ENCODE measurements at places on chromosomes 5 and 9.

DNA sequence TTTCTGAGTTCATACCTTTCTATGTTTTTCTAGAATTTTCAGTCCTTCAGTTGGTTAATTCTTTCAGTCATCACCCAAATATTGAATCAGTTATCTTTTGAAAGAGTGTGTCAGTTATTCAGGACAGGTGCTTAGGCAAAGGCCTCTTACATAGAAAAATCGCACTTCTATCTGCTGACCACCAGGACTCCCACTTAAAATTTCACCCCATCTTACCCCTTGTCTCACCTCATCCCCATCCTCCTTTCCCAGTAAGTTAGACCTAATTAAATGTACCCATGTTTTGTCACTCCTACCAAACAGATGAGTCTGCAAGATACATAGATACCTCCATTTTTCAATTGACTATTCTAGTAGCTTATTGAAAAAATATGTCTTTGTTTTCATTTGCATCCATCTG lies 159.9 kb upstream of the PIK3R1 start:
- no peak for DNase-seq

DNA sequence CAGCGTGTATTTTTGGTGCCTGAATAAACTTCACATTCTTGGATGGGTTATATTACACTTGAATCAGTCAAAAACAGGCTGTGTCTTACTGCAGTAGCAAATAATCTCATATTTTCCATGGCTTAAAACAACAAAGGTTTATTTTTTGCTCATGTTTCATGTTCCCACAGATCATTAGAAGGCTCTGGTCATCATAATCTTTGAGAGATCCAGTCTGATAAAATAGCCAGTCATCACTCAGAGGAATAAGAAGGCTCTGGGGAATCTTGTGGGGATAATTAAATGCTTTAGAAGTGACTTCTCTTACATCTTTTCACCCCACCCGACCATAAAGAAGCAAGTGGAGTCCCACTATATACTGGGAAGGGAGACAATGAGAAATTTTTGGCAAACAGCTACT lies 417.7 kb downstream of the PSAT1 start:
- no peak for DNase-seq

- DNase-seq, result no peak
Observed at GRCh38 chr5:163362840-163363371, 74.5 kb upstream of the CCNG1 start.

GRCh38 chr5:35223787-35224395 lies 6.4 kb downstream of the PRLR start:
- DNase-seq, result no peak

DNA sequence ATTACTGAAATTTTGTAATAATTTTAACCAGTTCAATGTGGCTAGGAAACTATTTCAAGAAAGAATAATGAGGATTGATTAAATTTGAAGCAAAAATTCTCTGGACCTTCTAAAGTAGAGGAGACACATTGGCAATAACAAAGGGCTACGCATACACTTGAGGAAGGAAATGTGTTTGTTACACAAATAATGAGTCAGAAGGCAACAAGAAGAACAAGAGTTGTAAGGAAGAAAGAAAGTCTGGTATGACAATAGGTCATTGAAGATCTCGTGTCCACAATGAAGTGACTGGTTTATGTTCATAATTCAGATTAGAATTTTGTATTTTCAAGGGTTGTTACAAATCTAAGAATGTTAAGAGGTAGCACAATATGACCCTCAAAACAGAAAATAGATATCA lies 25.8 kb downstream of the ST8SIA4 start:
- DNase-seq, result no peak

- no peak for DNase-seq
Observed at GRCh38 chr9:128109050-128109709, 18.3 kb downstream of the PTGES2 start.

- no peak for DNase-seq
Observed at GRCh38 chr5:32147236-32147635, 26.9 kb downstream of the GOLPH3 start.

DNA sequence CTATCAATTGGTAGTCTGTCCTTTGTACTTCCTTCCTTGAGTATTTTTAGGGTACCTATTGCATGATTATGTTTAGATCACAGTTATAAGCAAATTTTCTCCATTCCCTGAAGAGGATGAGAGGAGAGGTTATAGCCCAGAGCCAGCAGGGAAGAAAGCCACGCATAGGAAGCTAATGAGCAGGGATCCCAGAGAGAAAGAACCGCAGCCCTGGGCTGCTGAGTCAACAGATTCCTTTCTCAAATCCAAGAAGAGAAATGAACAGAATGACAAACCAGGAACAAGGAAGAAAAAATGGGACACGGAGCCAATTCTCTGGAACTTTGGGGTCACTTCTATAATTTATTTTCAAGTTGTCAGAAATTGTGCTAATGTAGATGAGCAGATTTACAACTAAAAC lies 284.5 kb downstream of the RFX3 start:
- no peak for DNase-seq

DNA sequence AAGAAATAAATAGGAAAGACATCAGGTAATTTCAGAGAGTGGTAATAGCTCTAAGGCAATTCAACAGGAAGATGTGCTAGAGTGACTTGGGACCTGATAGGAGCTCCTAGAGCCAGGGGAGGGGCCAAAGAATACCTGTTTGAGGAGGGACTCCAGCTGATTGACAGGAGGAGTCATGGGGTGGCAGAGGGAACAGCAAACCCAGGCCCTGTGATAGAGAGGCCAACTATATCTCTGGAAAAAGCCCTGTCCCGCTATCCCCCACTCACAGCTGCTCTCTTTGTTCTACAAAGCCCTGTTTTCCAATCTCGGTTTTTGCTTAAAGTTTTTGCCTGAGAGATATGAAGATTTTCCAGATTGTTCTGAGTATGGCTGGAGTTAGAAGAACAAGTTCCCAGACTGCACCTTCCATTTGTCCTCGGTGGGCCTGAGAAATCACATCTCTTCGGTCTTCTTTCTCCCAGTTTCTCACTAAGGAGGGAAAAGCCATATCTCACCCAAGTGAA lies 9.0 kb upstream of the NSD1 start:
- DNase-seq, result no peak

DNA sequence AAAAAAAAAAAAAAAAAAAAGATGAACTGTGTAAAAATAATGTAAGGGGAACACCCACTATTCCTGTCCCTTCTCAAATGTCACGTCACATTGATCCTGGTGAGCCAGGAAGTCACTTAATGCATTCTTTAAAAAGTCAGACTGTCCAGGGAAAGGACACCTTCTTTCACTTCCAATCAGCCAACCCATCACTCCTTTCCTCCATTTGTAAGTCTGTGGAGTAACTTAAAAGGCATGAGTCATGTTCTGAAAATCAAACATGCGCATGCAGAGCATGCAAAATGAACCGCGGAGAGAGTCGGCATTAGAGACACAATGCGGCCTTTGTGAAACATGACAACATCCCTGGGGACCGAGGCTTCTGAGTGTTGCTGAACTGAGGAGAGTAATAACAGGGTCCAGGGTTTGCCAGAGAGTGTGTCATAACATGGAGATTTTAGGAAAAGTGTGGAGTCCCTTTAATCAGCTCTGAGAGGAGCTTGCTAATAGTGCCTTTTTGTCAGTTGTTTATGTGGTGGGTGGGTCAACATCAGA lies 77.6 kb upstream of the SEMA6A start:
- no peak for DNase-seq

- DNase-seq, result no peak
Observed at GRCh38 chr9:124594673-124595072, 87.5 kb upstream of the NR5A1 start.

- no peak for DNase-seq
Observed at GRCh38 chr9:89933578-89933977, 328.8 kb downstream of the GADD45G start.

DNA sequence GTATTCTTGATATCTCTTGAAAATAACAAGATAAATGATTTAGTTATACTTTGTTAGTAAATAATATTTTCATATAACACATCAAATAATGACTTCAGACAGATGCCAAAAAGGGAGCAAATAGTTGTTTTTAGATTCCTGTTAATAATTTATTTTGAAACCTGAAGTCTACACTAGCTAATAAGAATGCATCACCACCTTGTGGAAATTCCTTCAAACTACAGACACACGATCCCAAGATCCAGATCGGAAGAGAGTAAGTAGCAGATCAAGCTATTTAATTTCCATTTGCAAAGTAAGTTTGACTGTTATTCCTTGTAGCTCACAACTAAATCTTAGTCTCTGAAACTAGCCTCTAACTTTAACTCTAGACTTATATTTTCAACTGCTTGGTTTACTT lies 35.5 kb upstream of the ISL1 start:
- no peak for DNase-seq

- no peak for DNase-seq
Observed at GRCh38 chr9:94554439-94555331, at the start of gene PCAT7. PCAT7 (plus strand) TSS chr9:94555083.

DNA sequence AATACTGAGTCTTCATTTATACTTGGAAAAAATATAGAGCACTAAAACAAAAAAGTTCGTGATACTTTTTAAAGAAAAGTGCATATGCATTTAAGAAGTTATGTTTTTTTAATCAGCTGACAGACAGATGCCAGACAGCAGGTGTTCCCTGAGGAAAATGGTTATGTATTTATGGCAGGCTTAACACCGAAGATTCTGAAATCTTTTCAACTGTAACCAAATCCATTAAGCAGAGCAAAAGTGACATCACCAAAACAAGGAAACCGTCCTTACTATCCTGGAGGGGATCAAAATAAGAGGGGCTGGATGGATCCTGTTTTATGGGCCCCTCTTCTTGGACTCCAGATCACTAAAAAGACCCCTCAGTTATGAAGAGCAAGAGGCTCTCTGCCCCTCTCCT lies 404.9 kb upstream of the ADAMTS16 start:
- DNase-seq, result no peak

DNA sequence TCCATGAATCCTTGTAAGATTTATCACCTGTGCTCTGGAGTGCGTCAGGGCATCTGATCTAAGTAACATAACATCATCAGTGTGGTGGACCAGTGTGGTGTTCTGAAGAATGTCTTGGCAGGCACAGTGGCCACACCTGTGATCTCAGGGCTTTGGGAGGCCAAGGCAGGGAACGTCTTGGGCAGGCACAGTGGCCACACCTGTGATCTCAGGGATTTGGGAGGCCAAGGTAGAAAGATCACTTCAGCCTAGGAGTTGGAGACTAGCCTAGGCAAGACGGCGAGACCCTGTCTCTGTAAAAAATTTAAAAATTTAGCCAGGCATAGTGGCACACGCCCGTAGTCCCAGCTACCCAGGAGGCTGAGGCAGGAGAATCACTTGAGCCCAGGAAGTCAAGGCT lies 185.5 kb downstream of the CACNA1B start:
- no peak for DNase-seq

DNA sequence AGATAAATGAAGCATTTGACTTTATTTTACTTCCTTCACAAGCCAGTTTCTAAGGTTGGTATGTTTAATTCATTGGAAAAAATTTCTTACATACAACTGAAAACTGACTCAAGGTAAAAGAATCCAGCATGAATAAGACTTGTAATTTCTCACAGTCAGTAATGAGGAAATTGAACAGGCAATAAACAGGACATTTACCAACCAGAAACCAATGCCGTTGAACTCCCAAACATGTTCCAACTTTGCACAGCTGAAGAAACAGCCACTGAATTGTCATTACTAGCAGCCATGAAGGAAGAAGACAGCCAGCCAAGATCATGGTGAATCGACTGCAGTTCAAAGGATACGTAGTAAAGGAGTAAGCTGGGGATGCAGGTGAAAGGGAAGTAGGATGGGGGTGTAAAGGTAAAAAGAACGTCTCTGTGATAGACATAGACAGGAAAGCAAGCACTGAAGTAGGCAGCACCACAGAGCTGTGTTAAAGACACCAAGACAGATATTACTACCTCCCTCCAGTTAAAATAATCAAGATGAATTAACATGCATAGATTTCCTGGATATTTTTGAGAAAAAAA lies 21.3 kb upstream of the SLC12A2 start:
- no peak for DNase-seq

DNA sequence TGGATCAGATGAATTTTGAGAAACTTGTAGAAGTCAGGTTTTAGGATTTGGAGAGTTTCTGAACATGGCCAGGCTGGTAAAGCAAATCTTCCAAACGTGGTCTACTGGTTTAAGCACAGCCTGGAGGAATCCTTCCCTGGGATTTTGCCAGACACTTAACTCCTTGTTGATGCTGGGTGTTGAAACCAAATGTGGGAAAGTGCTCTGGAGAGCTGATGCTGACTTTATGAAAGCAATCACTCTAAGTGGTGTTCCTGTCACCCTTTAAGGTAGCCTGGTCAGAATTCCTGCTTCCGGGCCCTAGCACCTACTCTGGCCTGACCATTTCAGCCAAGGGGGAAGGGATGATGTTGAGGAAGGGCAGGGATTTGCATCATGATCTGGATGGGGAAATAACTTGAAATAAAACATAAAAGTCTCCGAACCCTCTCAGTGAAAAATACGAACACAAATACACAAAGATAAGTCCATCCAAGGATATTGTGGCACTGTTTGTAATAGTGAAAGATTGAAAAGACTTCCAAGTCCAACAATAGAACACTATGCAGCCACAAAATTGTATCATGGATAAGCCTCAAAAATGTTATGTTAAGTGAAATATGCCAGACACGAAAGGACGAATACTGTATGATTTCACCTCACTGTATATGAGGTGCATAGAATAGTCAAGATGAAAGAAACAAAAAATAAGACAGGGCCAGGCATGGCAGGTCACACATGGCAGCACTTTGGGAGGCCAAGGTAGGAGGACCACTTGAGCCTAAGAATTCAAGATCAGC lies 57.7 kb downstream of the PDE6A start:
- DNase-seq, result no peak

DNA sequence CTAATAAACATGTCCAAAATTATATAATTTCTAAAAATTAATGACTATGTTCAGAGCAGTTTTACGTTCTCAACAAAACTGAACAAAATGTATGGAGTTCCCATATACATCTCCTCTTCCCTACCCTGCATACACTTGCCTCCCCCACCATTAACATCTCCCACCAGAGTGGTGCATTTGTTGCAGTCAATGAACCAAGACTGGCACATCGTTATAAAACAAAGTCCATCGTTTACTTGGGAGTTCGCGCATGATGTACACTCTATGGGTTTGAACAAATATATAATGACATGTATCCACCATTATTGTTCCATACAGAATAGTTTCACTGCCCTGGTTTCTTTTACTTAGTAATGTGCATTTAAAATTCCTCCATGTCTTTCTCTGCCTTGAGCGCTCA lies 130.1 kb downstream of the APBA1 start:
- DNase-seq, result no peak

- no peak for DNase-seq
Observed at GRCh38 chr9:85009251-85009650, 339.7 kb downstream of the NTRK2 start.

DNA sequence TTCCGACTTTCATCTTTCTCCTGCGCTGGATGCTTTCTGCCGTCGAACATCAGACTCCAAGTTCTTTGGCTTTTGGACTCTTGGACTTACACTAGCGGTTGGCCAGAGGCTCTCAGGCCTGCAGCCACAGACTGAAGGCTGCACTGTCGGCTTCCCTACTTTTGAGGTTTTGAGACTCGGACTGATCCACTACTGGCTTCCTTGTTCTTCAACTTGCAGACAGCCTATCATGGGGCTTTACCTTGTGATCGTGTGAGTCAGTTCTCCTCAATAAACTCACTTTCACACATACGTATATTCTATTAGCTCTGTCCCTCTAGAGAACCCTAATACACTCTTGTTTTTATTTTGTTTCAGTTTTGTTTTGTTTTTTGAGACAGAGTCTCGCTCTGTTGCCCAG lies 10.3 kb downstream of the FKBP15 start:
- no peak for DNase-seq

GRCh38 chr5:79856456-79857055 lies 134.5 kb downstream of the MTX3 start:
- DNase-seq, result no peak

GRCh38 chr5:143279698-143280097 lies 123.8 kb downstream of the NR3C1 start:
- no peak for DNase-seq
